Fibroblast of villous mesenchyme (primary cell): ENCODE measurements at places on chromosomes 2 and 18.

DNA sequence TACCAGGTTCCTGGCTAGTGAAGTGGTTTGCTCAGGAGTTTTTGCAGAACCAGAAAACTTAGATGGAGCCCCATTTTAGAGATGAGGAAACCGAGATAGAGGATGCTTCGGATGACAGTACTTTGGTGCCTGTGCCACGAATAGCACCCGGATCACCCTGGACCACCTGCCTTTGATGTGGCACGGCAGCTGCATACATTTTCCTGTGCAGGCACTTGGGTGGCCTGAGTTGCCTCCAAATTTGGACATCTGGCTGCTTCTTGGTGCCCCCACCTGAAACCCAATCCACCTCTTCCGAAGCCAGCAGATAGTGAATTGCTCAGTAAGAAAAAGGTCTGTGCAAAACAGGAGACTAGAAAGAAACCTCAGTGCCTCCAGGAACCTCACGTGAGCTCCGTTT, 140.6 kb upstream of the ID2 start:
- no peak for DNase-seq

DNA sequence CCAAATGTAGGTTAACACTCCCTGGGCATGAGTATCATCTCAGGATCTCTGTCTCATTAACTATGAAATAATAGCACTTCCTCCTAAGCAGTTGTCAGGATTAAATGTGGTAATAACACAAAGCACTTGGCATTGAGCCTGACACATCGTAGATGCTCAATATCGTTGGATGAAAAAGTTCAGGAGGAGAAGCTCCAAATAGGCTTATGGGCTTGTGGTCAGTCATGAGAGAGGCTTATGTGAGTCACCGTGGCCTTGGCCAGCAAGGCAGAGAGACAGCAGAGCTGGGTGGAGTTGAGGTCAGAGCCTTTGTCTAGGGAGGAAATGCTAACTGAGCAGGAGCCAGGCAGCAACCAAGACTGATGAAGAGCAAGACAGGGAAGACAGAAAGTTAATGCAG, 68.3 kb upstream of the PPM1B start:
- peak; percentile 98 for DNase-seq

DNA sequence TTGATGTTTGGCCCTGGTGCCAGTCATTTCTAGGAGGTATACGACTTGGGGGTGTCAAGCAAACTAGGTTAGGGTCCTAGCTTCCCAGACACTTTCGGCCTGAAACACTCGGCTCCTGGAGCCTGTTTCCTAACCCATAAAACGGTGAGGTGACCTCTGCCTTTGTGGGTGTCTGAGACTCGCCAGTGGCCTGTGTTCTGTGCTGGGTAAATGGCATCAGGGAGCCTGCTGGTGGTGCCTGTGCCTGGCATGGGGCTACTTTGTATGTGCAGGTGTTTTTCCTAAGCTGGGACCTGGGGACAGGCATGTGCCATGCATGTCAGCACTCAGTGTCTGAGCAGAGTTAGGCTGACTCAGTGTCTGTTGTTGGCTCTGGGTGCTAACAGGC, 139.2 kb downstream of the GLI2 start:
- no peak for DNase-seq

GRCh38 chr2:316381-316780, 28.5 kb upstream of the ALKAL2 start:
- DNase-seq = no peak

- DNase-seq = peak; percentile 91
These were observed 55.2 kb downstream of the METTL4 start for GRCh38 chr18:2515908-2516625.

DNA sequence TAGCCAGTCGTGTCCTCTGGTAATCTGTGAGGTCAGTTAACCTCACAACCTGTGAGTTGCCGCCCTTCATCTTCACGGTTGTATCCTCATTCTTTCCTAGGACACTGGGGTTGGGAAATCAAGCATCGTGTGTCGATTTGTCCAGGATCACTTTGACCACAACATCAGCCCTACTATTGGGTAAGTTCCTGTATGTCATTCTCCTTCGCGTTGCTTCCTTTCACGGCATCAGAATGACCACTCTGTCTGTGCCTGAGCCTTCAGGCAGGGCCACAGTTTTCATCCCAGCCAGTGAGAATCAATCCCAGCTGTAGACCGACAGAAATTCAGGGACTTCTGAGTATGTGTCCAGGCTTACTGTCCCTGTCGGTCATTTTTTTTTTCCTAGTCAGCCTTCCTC, 67.1 kb downstream of the RAB31 start:
- peak; percentile 73 for DNase-seq

- DNase-seq = peak; percentile 86
These were observed 12.3 kb downstream of the CEP192 start for GRCh38 chr18:13003466-13003896.

GRCh38 chr2:25279091-25279651, 62.6 kb downstream of the DNMT3A start:
- peak; percentile 18 for DNase-seq

GRCh38 chr2:73110168-73111072, 2.3 kb downstream of the RAB11FIP5 start:
- DNase-seq = no peak

DNA sequence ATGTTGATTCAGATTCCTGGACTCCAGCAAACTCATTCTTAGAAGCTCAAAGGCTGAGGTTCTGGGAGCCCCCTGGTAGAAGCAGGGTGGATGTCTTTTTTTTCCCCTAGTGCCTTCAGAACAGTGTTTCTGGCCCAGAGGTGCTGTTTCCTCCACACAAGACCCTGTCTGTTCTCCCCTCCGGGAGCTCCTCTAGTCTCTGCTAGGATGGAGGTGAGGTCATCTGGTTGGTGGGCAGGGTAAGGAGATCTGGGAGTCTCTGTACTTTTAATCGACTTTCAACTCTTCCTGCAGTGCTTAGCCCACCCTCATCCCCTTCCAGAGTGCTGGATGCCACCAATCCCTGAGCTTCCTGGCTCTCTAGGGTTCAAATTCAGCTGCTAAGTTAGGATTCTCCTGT, 192.0 kb downstream of the SH3BP4 start:
- DNase-seq = no peak

GRCh38 chr2:104745846-104746245, 108.1 kb upstream of the POU3F3 start:
- DNase-seq = no peak

DNA sequence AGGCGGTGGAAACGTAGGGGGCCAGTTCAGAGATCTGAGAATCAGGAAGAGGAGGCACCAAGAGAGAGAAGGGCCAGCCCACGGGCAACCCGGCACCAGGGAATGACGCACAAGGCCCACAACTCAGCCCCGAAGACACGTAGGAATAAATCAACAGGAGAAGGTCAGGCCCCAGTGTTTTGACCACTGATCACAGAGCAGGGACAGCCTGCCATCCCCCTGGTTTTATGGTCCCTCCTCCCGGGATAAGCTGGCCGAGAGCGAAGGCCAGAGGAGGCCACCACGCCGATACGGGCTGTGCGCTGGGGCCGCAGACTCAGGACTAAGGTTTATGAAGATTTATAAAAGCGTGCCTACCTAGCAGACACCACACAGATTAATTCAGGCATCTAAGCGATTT, 341.4 kb downstream of the ZNF516 start:
- DNase-seq = no peak

DNA sequence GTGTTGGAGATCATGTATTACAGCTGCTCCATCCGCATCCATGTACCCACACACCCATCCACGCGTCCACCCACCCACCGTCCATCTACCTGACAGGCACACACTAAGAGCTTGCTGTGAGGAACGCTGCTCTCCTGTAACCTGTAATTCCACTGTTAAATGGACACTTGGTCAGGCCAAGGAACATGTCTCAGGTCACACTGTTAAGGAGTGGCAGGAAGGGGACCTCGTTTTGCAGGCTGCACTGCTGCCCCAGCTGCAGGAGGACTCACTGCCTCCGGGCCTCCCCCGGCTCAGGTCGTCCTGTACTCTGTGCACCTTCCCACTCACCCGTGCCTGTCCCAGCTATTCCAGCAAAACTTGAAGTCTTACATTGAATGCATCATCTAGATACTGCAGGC, 170.5 kb downstream of the EIPR1 start:
- no peak for DNase-seq

GRCh38 chr18:6249170-6249569, 165.5 kb downstream of the L3MBTL4 start:
- DNase-seq = no peak

GRCh38 chr2:165044505-165045303, 89.4 kb upstream of the SLC38A11 start:
- DNase-seq = no peak

DNA sequence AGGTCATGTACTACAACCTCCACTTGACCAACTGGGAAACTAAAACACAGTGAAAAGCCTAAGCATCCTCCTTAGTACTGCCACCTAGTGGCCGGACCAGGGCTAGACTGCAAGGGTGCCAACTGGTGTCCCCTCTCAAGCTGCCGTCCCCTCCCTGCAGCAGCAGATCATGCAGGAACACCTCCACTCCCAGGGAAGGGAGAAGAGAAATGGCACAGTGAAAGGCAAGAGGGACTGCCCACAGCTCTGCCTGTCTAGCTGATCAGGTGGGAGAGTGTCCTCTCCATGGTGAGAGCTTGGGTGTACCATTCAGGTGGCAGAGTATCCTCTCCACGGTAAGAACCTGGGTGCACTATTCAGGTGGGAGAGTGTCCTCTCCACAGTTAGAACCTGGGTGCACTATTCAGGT, 78.1 kb downstream of the AAK1 start:
- no peak for DNase-seq

DNA sequence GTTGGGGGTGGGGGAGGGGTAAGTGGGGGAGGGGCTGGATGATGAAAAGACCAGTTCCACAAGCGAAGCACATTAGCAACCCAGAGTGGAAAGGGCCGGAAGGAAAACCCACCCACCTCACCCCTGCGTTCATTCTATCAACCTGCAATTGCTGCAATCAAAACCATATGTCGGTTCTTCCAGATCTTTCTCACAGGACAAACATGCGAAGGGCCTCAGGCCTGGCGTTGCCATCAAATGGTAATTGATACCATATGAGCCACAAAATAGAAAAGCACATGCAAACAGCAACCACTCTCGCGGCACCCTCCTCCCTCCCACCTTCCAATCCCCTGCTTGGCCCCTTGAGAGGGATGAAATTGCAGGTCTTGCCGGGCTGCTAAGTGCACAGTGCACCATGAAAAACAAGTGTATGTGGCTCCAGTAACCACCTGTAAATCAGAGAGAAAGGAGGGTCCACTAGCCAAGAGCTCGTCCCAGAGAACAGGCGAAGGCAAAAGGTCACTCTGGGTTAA, 287.5 kb downstream of the TCF4 start:
- DNase-seq = peak; percentile 74

- DNase-seq = no peak
These were observed 111.2 kb downstream of the KLF7 start for GRCh38 chr2:207054521-207054920.

GRCh38 chr2:97806738-97807618, 93.6 kb downstream of the ZAP70 start:
- peak; percentile 78 for DNase-seq

DNA sequence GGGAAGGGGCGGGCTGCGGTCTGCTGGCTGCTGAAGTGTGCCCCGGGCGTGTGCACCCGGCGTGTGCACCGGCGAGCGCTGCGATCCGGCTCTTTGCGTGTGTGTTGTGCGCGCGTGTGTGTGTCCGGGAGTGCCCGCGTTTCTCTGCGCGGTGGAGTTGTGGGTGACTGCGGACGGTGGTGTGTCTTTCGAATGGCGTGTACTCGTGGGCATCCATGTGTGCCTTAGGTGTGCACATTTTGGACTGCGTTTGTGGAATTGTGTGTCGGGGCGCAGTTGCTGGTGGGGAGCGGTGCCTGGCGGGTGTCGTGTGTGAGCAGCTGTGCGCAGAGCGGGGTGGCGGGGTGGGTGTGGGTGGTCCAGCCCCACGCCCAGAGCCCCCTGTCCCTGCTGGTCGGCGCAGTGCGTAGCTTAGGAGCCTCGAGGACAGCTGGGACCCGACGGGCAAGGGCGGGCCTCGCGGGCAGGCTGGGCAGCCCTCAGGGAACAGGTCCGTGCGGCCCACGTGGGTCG, 533 bp downstream of the HPCAL1 start:
- peak; percentile 18 for DNase-seq

GRCh38 chr18:73153271-73153670, 285.5 kb upstream of the NETO1 start:
- DNase-seq = no peak

GRCh38 chr2:104826016-104826415, 27.9 kb upstream of the POU3F3 start:
- DNase-seq = no peak

DNA sequence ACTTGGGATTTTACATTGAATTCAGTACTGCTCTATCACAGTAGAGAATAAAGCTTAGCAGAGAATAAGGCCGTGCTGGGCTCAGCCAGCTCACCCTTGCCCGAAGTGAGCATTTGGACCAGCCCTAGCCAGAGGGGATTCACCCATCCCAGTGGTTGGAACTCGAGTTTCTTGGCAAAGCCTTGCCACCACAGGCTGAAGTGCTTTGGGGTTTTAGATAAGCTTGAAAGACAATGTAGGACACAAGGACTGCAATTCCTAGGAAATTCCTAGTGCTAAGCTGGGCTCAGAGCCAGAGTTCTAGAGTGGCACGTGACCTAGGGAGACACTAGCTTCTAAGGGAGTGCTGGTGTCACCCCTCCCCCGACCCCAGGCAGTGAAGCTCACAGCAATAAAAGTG, 28.0 kb downstream of the SERPINB11 start:
- no peak for DNase-seq

- DNase-seq = no peak
These were observed 19.8 kb upstream of the NT5DC4 start for GRCh38 chr2:112701052-112701451.

- DNase-seq = no peak
These were observed 131.6 kb downstream of the CCDC85A start for GRCh38 chr2:56315376-56315775.

- DNase-seq = no peak
These were observed 385.0 kb upstream of the KLHL29 start for GRCh38 chr2:22999951-23000350.

DNA sequence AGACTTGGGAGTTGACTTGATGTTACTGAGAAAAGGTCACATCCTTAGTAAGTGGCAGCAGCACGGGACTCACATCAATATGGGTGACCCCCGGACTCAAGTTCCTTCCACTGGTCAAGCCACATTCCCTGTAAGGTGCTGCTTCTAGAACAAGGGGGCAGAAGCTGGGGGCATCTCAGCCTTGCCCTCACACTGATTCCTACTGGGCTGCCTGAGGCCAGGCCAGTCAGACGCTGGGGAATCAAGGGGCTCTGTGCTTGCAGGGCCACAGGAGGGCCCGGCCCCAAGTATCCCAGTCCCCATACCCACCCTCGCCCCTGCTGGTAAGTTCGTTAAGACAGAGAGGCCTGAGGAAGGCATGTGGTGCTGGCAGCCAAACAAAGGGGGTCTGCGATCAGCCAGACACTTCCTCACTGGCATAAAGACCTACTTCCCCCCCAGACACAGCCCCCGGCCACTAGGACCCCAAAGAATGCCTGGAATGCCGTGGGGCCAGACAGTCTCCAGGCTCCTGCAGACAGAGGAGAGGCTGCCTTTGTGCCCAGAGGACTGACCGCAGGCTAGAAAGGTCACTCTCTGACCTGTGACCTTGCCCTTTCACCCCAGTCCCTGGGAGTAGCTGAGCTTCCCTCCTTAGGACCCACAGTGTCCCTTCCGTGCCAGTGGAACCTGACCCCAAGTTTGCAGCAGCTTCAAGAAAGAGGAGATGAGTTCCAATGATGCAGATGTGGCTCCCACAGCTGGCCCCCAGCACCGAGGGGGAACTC, 83.6 kb downstream of the HS1BP3 start:
- DNase-seq = no peak

GRCh38 chr2:10304458-10305253, 2.0 kb downstream of the HPCAL1 start:
- peak; percentile 25 for DNase-seq
